ENCODE measurements at places on chromosomes 16 and 17. TPM values are rescaled to one million over a fixed set of nuclear protein-coding genes. Genes with fewer than 3 reads are reported as not detected.

The ZNF385C gene
- not detected for polyA plus RNA-seq

The CHST5 gene
- not detected for polyA plus RNA-seq

The OSGIN1 gene
- polyA plus RNA-seq = 0.21 TPM

The SSTR5 gene
- polyA plus RNA-seq = not detected

The NBR1 gene
- 81.4 TPM for polyA plus RNA-seq

DNA sequence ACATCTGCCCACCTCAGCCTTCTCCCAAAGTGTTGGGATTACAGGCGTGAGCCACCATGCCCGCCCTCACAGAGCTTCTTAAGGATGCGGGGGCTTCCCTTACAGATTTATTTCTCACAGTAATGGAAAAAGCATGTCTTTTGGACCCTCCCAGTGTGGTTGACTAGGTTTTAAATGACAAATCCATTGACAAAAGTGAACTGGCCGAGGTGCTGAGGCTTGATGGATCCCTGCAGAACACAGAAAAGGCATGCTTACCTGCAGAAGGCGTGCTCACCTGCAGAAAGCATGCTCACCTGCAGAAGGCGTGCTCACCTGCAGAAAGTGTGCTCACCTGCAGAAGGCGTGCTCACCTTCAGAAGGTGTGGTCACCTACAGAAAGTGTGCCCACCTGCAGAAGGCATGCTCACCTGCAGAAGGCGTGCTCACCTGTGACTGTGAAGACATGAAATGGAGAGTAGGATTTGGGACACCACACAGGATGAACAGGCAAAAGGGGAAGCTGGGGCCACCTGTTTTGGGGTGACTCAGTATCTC, 15.1 kb upstream of the BBS2 start:
- no peak for DNase-seq

GRCh38 chr17:2195729-2196128, 107.9 kb downstream of the SMG6 start:
- DNase-seq = no peak

DNA sequence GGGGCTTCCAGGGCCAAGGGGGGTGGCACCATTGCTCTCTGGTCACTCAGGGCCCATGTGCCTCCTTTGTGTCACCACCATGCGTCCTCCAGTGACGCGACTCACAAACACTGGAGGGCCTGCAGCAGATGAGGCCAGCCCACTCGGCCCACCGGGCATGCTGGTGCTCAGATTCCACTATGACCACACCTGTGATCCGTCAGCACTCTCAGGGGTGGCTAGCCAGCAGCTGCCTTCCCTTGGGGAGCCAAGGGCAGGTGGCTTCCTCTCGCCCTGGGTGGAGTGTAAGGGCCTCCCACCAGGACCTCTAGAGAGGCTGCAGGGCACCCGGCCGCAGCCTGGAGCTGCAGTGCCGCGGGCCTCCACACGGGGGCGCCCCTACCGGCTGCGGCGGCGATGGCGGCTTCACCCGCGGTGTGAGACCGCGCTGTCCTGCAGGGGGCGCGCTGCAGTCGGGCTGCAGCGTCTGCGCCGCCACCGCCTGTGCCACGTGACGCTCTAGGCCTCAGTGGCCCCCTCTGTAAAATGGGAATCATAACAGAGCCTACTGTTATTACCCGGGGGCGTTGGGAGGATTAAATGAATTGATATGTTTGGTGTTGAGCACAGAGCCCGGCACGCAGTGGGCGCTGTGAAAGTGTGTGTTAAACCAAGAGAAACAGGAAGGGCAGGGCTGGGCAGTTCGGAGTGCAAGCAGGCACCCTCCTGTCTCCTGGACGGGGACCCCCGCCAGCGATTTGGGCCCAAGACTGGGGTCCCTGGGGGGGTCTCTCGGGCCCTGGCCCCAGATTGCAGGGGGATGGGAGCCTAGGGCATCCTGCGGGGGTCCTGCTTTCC, 192.4 kb upstream of the GSE1 start:
- DNase-seq = peak; percentile 80

DNA sequence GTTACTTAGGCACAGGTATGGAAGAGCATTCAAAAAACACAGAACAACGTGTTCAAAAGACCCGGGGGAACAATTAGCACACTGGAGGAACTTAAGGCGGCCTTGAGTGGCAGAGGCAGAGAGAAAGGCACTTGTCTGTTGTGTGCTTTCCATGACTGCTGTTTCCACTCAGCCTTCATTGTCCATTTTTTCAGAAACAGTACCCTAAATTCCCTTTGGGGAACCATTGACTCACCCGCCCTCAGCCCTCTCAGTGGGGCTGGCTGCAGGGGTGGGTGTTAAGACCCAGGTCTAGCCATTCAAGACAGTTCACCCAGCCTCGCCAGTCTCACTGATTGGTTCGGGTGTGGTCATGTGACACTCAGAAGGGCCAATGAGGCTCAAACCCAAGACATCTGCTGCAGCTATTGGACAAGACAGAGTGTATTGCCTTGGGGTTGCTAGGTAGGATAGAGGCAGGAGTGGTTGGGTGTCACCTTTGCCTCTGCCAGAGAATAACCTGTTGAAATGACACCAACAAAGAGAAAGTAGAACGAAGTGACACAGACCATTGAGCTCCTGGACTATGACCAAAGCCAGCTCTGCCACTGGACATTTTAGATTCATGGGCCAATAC, 19.6 kb upstream of the CEP20 start:
- peak; percentile 18 for DNase-seq

GRCh38 chr17:13797863-13798262, 196.1 kb upstream of the HS3ST3A1 start:
- no peak for DNase-seq

Measured in CD8-positive, alpha-beta memory T cell (primary cell).